ENCODE measurements at places on chromosomes 3 and 15. TPM values are rescaled to one million over a fixed set of nuclear protein-coding genes. Genes with fewer than 3 reads are reported as not detected.
A peak's percentile ranks its signal among the peaks of the same experiment; 100 is the strongest.

DNA sequence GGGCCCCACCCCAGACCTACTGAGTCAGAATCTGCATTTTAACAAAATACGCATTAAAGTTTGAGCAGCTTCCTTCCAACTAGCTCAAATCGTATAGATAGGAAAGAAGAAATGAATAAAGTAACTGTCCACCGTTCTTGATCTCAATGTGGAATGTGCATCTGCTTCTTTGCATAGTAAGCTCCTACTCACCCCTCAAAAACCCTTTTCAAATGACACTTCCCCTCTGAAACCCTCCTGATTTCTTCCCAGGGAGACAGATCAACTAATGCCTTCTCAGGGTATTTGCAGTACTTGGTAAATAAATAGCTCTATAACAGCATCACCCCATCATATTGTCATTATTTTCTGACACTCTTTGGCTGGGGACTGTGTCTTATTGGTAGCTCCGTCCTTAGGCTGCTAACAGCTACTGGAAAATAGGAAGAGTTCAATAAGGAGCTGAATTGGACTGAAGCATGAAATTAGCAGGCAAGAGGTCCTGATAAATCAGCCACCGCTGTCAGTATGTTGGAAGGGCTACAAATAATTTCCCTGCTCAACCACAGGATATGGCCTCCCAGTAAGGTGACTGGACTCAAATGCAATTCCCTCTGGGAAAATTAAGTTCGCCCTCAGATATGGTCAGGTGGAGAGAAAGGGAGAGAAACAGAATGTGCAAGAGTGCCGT, 10.2 kb downstream of the OXTR start:
- H3K4me3 ChIP-seq: no peak overlapping the region
- DNase-seq: no peak
- H3K27me3 ChIP-seq: no peaks in the 10 kb centered on the region
- no peaks in the 10 kb centered on the region for H3K4me1 ChIP-seq
- H3K36me3 ChIP-seq: no peaks in the 10 kb centered on the region

DNA sequence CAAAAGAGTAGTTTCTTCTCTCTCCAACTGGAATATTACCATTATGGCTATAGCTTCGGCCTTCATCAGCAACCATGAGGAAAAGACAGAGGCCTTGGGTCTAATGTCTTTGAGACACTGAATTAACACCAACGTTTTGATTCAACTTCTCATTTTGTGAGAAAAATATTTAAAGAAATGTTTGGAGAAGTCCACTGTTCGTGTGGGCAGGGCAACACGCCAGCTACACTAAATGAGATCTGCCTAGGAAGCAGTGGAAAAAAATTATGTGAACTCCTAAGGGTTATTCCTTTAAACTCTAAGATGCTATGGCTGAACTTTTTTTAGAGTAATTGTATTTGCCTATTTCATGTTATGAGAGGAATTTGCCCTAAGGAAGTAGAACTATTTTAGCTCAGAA, 41.8 kb downstream of the NCEH1 start:
- no peaks in the 10 kb centered on the region for H3K36me3 ChIP-seq
- DNase-seq: no peak
- H3K4me3 ChIP-seq: no peak overlapping the region
- H3K27me3 ChIP-seq: no peaks in the 10 kb centered on the region
- no peaks in the 10 kb centered on the region for H3K4me1 ChIP-seq

DNA sequence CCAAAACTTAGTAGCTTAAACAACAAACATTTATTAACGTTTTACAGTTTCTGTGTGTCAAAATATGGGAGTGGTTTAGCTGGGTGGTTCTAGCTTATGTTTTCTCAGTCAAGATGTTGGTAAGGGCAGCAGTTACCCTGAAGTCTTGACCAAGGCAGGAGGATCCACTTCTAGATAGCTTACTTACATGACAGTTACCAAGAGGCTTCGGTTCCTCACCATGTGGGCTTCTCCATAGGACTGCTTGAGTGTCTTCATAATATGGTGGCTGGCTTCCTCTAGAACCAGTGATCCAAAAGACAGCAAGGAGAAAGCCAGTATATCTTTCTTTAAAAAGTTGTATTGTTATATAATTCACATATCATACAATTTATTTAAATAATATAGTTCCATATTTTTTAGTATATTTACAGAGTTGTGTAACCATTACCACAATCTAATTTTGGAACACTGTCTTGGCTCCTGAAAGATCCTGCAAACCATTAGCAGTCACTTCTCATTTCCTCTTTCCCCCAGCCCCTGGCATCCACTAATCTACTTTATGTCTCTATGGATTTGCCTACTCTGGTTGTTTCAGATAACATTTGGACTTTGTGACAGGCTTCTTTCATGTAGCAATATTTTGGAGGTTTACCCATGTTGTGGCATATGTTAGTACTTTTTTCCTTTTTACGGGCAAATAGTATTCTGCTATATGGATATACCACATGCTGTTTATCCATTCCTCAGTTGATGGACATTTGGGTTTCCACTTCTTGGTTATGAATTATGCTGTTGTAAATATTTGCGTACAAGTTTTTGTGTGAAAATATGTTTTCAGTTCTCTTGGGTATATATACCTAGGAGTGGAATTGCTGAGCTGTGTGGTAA, 33.3 kb downstream of the MAPK6 start:
- no peak for DNase-seq
- no peak overlapping the region for H3K27ac ChIP-seq
- H3K4me1 ChIP-seq: no peaks in the 10 kb centered on the region
- H3K27me3 ChIP-seq: no peaks in the 10 kb centered on the region
- no peak overlapping the region for H3K4me3 ChIP-seq

The GOLGA8R gene
- 5.3 TPM for total RNA-seq

The CD276 gene
- total RNA-seq: 23.6 TPM

- no peaks in the 10 kb centered on the region for H3K27me3 ChIP-seq
These were observed 240.7 kb downstream of the SHOX2 start for GRCh38 chr3:157865352-157866000.

DNA sequence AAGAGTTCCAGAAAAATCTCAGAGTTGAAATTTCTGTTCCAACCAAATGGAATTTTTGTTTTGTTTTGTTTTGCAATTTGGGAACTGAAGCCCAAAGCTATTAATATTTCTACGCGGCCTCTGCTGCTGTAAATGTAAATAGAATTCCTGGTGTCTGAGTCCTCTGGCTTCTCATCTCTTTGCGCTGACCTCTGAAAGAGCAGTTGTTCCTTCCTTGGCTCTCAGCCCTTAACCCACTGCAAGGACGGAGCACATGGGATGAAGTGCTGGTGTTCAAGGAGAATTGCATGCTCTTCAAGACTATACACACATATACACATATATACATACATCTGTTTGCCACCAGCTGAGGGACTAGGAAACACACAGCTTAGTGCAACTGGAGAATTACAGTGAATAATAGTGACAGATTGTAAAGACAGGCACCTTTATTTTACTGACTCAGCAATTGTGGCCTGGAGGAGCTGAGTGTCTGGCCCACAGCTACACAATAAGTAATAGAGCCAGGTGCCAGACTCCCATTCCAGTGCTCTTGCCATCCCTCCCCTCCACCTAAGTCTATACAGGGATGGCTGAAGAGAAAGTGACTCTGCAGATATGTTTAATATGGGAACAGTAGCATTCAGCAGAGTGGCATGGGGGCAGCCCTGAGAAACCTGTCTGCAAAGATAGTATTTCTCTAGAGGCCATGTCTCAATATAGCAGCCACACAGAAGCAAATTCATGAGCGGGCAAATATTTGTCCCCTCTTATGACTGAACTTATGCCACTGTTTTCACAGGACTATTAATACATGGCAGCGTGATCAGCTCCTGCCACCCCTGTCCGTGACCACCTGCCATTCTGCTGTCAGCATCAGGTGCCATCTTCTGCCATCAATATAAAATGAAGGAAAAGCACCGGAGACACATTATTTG, 42.3 kb downstream of the NEK10 start:
- H3K36me3 ChIP-seq: no peaks in the 10 kb centered on the region
- no peaks in the 10 kb centered on the region for H3K4me1 ChIP-seq
- DNase-seq: peak; percentile 17
- no peaks in the 10 kb centered on the region for H3K27me3 ChIP-seq
- H3K4me3 ChIP-seq: no peak overlapping the region

- H3K36me3 ChIP-seq: no peaks in the 10 kb centered on the region
- H3K27me3 ChIP-seq: no peaks in the 10 kb centered on the region
These were observed 302.9 kb downstream of the TLE3 start for GRCh38 chr15:69794645-69795469.

DNA sequence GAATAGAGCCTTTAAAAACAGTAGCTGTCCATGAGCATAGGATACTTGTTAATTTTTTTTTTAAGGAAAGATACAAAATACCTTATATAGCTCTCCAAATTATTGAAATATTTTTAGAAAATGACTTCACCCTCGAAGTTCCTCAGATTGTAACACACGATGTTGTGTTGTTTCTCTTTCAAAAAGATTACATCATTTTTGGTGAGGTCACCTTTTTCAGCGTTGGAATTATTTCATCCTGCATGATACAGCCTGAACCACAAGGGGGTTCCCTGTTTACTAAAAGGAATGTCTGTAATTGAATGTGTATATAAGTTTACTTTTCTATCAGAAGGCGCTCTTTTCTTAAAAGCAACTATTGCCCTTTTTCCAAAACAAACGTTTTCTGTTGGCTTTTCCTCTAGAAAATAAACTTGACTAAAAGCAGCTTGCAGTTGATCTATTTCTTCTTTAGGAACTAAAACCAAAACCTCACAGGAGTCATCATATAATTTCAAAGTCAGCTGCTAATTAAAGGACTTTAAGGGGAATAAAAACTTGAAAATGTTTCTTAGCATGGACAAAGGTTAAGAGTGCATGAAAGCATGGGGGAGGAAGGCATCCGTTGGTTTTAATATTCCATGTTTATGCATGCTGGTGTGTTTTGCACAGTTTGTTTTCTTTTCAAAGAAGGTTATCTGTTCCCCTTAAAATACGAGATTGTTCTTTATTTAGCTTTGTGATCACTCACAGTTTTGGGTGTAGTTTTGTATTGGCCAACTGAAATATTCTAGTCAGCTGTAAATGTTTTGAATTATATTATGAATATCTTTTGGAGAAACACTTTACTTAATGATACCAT, 29.4 kb downstream of the LYSMD4 start:
- H3K4me1 ChIP-seq: peaks cover 11% of the 10 kb centered on the region
- H3K4me3 ChIP-seq: no peak overlapping the region
- peak overlapping the region; percentile 98 for H3K27ac ChIP-seq
- H3K27me3 ChIP-seq: no peaks in the 10 kb centered on the region

The AMOTL2 gene
- total RNA-seq: 55.9 TPM

The IQSEC1 gene
- 17.9 TPM for total RNA-seq

DNA sequence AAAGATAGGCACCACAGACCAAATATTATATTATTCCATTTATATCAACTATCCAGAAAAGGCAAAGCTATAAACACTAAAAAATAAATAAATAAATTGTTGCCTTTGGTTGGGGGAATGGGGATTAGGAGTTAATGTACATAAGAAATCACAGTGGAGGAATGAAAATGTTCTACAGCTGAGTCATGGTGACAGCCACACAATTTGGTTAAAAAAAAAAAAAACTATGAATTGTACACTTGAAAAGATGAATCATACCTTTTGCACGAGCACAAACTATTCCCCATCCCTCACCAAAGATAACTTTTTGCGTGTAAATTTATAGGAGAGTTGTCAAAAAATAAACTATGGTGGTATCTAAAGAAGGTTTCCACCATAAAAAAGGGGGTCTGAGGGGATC, 103.2 kb downstream of the TBC1D5 start:
- H3K27ac ChIP-seq: no peak overlapping the region
- H3K27me3 ChIP-seq: no peaks in the 10 kb centered on the region
- no peak for DNase-seq

DNA sequence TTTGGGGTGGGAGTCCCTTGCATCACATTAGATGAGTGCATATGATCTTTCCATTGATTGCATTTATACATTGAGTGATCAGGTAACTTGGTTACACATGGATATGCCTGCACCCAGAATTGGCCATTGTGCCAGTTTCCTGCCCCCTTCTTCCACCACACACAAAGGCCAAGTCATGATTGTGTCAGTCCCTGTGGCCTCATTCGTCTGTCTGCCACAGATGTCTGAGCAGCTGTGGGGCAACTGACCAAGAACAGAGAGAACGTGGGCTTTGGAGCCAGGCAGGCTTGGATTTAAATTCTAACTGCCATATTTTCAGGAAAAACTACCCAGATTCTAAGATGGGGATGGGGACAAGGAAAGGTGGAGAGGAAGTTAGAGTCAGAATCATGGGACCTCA, 27.0 kb downstream of the CCNL1 start:
- no peaks in the 10 kb centered on the region for H3K36me3 ChIP-seq
- H3K4me3 ChIP-seq: no peak overlapping the region
- no peak for DNase-seq

The SERPINI1 gene
- total RNA-seq: 9.2 TPM

The CCR8 gene
- total RNA-seq: not detected

- no peak overlapping the region for H3K4me3 ChIP-seq
- H3K36me3 ChIP-seq: no peaks in the 10 kb centered on the region
- H3K4me1 ChIP-seq: no peaks in the 10 kb centered on the region
- no peaks in the 10 kb centered on the region for H3K27me3 ChIP-seq
- DNase-seq: no peak
These were observed 196.0 kb upstream of the BCL6 start for GRCh38 chr3:187941135-187941847.

- no peaks in the 10 kb centered on the region for H3K36me3 ChIP-seq
- no peaks in the 10 kb centered on the region for H3K4me1 ChIP-seq
- H3K27ac ChIP-seq: no peak overlapping the region
- no peaks in the 10 kb centered on the region for H3K27me3 ChIP-seq
- no peak for DNase-seq
- H3K4me3 ChIP-seq: no peak overlapping the region
These were observed 754.4 kb upstream of the GOLIM4 start for GRCh38 chr3:168850109-168850508.

GRCh38 chr3:41369838-41370237, 170.5 kb downstream of the CTNNB1 start:
- no peaks in the 10 kb centered on the region for H3K36me3 ChIP-seq
- no peaks in the 10 kb centered on the region for H3K4me1 ChIP-seq
- DNase-seq: no peak
- no peak overlapping the region for H3K4me3 ChIP-seq
- H3K27me3 ChIP-seq: no peaks in the 10 kb centered on the region
- no peak overlapping the region for H3K27ac ChIP-seq
